SJSA1 (cell line): ENCODE measurements at places on chromosomes 7 and 10. TPM values are rescaled to one million over a fixed set of nuclear protein-coding genes. Genes with fewer than 3 reads are reported as not detected.

The IFIT1B gene
- not detected in 2 replicates for total RNA-seq

The RET gene
- total RNA-seq, result not detected in 2 replicates

The NACAD gene
- 0.81 and 1.5 TPM in 2 replicates for total RNA-seq

The DBNL gene
- total RNA-seq, result 171 and 183 TPM in 2 replicates

The CHST3 gene
- 15.8 and 27.4 TPM in 2 replicates for total RNA-seq
